ENCODE measurements at places on chromosomes 5 and 9.

DNA sequence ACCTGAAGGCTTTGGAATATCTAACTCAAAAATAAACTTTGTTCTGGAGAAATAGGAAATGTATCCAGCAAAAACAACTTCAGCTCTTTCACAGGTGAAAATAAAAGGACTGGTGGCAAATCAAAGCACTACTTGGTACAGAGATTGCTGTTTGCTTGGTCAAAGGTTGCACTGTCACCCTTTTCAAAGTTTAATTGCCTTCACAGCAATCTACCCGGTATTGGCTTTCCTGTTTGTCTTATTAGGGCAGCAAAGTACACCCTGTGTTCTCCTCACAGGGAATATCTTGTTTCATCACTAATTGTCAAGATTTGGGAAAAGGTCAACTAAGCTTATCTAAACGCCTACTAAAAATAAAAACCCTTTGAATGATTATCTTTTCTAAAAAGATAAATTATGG, 214.1 kb upstream of the ADCY2 start:
- DNase-seq = no peak

GRCh38 chr5:14463629-14464028, 118.0 kb upstream of the OTULINL start:
- no peak for DNase-seq

DNA sequence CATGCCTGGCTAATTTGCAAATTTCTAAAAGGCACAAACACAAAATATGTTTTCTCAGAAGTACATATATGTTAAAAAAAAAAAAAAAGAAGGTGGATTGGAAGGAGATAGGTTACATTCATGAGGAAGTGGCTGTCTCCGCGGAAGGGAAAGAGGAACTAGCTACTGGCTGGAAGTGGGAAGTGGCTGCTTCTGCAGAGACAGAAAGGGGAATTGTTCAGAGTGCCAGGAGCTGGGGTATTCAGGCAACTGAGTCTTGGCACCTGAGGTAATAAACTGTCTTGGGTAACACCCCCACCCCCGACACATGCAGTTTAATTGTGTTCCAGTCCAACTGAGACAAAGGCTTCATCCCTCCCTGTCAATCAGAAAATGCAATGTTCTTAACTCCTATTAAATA, 45.6 kb downstream of the S1PR3 start:
- no peak for DNase-seq

DNA sequence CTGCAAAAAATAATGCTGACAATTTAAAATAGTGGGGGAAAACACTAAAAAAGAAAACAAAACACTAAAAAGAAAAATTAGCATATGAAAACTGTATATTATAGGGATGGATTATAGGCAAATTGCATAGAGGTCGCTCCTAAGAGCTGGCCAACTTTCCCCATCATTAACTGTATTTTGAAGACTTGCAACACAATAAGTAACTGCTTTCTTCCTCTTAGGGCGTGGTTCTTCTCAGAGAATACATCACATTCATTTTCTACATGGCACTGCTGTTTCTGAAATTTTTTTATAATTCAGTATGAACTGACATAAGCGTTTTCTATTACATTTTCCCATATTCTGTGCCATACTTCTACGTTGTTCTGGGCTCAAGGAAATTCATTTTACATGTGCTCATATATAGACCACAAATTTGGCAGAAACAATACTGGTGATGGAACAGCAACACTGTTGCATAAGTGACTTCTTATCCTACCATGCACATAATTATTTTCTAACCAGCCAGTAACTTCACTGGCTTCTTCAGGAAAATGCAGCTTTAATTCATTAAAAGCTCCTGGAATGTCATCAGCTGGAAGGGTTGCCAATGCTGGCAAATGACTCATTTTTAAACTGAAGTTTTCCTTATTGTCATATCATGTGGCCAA, 171.2 kb upstream of the DMAC1 start:
- DNase-seq = no peak

DNA sequence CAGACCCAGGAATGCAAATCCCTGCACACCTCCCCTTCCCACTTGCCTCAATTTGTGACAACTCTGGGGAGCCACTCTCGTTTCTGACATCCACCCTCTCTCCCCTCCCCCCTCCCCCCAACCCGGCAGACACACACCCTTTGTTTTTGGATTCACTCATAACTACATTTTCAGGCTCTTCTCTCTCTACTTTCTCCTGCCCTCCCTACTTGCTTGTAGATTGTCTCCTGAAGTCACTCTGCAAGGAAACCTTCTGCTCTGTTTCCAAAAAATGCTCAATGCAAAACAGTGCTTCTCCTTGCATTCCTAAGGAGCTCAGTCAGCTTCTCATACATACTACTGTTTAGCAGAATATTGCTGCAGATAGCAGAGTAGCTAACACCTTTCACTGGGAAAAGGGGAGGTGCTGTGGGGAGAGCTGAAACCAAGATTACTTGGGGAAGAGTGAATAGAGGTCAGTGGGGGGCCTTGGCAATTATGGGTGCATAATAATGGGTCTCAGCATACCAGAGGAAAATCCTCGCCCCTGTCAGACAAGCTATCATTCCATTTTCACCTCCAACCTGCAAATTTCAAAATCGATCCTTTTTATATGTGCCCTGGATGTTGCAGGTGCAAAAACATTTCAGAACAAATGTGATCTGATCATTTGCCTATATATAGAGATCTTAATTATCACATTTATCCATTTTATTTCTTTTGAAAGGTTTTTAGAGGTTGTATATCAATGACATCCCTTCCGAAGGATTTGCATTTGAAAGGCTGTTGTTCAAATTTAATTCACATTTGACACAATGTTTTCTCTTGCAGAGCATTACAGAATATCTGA, 1860.7 kb upstream of the WWC1 start:
- DNase-seq = no peak

DNA sequence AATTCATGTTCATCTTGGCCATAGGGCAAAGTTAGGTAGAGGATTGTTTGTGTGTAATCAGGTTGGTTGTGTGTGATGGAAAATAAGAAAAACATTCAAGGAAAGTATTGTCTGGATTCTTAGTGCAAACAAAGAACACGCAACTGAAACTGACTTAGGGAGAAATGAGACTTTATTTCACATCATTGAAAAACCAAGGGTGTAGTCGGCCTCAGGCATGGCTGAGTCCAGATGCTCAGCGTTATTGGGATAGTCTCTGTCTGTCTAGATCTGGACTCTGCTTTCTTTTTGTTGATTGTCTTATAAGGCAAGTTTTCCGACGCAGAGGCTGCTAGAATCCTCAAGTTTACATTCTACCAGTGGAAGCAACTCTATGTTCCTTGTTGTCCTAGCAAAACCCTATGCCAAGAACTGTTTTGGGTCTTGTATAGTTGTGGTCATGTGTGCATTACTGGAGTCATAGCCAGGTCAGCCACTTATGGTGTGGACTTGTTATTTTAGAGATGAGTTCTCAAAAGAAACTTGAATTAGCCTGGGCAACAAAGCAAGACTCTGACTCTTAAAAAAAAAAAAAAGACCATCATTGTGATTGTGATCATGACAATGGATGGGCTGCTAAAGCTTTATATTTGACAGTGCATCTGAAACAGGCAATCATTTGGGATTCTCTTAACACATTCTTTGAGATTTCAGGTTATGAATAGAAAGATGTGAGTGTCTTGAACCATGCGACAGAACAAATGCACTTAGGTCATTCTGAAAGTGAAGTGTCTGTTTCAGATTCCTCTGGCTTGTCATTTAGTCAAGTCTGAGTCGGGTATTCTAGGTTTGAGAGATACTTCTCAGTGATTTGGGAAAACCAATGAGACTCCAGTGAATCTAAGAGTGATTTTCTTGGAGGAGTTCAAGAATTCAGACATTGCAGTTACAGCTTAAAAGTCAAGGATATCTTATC, 82.6 kb downstream of the DOCK2 start:
- no peak for DNase-seq

DNA sequence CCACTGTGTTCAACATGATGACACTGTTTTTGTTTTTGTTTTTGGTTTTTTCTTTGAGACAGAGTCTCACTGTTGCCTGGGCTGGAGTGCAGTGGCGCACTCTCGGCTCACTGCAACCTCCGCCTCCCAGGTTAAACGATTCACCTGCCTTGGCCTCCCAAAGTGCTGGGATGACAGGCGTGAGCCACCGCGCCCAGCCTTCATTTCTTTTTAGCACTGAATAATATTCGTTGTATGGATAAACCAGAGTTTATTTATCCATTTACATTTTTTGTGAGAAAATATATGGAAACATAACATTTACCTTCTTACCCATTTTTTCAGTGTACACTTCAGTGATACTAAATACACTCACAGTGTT, 4.2 kb downstream of the CARD19 start:
- DNase-seq = no peak

DNA sequence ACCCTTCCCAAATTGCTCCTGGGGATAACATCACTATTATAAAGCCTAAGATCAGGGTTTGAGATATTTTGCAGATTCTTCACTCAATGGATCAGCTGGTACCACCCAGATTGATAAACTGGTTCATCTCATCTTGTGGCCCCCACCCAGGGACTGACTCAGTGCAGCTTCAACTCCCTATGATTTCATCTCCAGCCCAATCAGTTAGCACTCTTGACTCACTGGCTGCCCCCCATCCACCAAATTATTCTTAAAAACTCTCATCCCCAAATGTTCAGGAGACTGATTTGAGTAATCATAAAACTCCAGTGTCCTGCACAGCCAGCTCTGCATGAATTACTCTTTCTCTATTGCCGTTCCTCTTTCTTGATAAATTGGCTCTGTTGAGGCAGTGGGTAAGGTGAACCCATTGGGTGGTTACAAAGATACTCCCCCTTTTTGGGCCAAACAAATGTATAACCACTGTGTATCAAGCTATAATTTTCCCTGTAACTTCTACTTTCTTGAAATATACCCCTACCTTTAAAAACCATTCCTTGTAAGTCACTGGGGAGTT, 263.3 kb upstream of the IL12B start:
- no peak for DNase-seq

GRCh38 chr5:83482961-83483360, 11.4 kb downstream of the VCAN start:
- DNase-seq = no peak

- DNase-seq = peak; percentile 52
These were observed 46.1 kb upstream of the ZBED3 start for GRCh38 chr5:77133061-77133758.

All from glomerular endothelial cell (primary cell).